DMS153 (cell line): ENCODE measurements at places on chromosomes 12 and 14.

DNA sequence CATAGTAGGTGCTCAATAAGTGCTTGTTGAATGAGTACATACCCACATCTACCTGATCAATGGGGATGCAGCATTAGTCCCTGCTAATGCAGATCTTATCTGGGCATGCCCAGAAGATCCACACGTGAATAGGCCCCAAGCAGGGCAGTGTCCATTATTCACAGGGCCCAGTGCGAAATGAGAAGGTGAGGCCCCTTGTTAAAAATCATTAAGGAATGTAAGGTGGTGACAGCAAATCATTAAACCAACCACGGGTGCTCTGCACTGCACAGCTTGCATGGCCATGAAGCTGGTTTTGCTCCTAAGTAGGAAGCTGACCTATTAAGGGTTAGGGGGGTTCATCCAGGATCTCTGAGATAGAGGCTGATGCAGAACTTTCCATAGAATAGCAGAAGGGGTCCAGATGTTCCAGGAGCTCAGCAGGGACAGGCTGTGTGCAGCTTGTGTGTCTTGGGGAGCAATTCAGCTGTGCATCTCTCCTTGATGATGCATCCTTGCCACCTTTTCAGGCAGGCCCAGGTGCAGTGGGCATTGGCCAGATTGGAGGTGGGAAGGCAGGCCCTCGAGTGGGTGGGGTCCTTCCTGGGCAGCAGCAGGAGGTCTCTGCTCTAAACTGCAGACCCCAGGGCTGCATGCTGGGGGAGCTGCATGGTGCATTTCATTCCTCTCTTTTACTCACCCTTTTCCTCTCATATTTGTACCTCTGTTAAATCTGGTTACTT, 231.3 kb upstream of the PWP1 start:
- DNase-seq: no peak

- no peak for DNase-seq
Observed at GRCh38 chr14:51704545-51704944, 52.8 kb downstream of the FRMD6 start.

GRCh38 chr12:117024961-117025480, 74.2 kb downstream of the TESC start:
- no peak for DNase-seq

DNA sequence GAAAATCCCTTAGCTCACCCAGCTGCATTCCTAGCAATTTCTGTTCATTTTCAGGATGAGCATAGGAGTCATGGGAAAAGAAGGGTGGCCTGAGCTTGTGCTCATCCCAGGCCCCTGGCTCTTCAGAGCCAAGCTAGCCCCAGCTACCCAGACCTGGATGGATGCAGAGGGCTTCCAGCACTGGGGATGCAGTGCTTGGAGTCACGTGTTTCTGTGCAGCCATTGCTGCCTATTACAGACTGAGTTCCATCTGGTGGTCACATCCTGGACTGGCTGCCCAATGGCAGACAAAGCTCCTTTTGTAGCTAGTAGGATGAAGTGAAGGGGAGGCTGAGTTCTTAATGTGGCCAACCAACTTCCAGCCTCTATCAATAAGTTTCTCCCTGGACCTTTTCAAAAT, 54.2 kb upstream of the JDP2 start:
- no peak for DNase-seq

DNA sequence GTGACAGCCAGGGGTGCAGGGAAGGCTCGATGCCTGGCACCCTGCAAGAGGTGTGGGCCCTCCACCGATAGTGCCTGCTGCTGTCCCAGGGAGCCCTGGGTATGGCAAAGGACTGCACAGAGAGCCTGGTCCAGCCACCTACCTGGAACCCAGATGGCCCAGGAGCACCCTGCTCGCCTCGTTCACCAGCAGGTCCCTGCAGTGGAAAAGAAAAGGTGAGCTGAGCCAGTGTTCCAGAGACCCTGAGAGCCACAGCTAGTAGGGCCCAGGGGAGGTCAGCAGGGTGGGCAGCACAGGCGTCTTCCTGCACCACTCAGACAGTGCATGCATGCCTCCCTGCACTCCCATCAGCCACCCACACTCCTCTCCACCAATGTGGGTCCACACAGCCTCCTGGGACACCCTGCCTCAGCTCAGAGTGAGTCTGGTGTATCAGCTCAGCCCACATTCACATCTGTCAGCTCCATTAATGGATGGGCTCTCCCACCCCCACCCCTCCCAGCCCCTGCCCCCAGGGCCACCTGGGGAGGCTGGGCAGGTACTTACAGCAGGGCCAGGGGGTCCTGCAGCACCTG, 20.2 kb downstream of the TMEM106C start:
- no peak for DNase-seq

GRCh38 chr14:105155071-105155651, 13.4 kb downstream of the JAG2 start:
- DNase-seq: no peak

DNA sequence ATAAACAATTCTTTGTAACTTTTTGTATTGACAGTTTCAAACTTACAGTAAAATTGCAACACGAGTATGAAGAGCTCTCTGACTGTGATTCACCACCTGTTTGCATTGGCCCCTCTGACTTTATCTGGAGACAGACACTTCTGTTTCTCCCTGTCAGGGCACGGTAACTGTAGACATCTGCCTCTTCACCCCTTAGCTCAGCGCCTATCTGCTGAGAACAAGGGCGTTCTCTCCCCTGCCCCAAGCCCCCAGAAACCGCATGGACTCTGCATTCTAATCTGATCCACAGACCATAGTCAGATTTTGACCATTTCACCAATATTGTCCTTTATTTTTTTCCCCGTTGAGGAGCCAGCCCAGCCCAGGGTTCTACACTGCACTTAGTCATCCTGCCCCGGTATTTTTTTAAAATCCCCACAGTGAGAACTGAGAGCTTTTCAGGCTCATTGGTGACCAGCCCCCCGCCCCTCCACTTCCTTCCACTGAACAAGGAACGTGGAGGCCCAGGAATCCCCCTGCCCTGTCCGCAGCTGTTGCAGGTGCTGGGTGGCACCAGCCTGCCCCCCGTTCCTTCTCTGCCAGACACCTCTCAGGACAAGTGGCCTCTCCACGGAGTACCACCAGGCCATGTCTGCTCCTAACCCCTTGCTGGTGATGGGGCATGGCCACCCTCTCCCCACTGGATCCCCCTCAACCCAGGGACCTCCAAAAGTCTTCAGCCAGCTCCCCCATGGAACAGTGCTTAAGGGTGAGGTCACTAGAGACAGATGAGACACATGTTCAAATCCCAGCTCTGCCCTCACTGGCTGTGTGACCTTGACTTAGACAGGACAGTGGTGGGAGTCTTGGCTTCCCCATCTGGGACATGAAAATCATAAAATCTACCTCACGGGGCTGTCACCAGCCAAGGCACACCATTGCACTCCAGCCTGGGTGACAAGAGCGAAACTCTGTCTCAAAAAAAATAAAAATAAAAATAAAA, 11.2 kb downstream of the RHOF start:
- DNase-seq: no peak
